ENCODE measurements at places on chromosomes 7 and 10.

DNA sequence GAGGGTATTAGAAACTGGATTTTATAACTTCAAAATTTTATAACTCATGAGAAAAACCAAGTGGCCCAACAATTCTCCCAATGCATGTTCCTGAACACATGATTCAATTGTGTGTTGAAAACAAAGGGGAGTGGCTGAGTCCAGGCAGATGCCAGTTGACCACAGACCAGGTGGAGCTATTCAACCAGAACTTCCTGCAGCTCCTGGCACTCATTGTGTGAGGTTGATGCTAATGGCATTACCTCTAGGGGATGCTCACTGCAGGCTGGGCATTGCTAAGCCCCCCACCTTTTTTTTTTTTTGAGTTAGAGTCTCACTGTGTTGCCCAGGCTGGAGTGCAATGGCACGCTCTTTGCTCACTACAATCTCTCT lies 20.3 kb downstream of the MYOF start:
- DNase-seq: no peak

DNA sequence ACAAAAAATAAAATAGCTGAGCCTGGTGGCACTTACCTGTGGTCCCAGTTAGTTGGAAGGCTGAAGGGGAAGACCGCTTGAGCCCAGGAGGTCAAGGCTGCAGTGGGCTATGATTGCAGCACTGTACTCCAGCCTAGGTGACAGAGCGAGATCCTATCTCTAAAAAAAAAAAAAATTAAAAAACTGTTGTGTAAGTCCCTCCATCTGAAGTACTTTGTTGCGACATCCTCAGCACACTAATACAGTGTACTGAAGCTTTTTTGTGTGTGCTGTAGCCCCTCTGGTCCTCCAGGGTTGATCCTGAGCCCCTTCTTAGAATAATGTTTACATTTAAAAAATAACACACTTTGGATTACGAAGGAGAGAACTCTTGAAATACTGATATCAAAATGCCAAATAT lies 71.3 kb downstream of the PFKFB3 start:
- no peak for DNase-seq

DNA sequence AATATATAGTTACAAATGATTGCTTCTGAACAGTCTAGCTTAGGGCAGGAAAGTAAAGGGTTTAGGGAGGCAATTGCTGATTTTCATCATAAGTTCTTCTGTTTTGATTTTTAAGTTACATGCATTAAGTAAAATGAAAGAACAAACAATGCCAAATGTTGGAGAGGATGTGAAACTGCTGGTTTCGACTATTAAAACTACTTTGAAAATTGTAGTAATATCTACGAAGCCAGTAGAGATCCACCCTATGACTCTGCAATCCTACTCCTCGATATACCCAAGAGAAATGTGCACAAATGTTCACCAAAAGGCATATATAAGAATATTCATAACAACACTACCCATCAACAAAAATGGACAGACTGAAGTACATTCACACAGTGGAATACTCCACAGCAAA lies 24.3 kb downstream of the PDZD8 start:
- DNase-seq: no peak

- DNase-seq: no peak
These were observed 193.5 kb upstream of the HDAC9 start for GRCh38 chr7:18302097-18302496.

- no peak for DNase-seq
These were observed 23.3 kb downstream of the AVL9 start for GRCh38 chr7:32518534-32519140.

- DNase-seq: no peak
These were observed 72.1 kb downstream of the PTPRZ1 start for GRCh38 chr7:121945066-121945465.

DNA sequence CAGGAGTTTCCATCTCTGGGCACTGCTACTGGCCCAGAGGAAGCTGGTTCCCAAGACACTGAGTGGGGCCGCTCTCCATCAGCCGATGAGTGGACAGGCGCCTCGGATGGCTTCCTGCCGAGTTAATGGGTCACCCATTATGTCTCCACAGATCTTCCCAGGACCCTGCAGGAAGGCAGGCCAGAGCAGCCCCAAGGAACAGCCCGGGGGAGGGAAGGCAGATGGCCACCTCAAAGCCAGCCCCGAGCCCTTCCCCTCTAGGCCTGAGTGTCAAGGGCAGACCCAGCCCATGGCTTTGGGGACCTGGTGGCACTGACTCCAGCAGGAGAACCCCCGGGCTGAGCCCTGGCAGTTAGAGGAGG lies 3.4 kb upstream of the LFNG start:
- no peak for DNase-seq

DNA sequence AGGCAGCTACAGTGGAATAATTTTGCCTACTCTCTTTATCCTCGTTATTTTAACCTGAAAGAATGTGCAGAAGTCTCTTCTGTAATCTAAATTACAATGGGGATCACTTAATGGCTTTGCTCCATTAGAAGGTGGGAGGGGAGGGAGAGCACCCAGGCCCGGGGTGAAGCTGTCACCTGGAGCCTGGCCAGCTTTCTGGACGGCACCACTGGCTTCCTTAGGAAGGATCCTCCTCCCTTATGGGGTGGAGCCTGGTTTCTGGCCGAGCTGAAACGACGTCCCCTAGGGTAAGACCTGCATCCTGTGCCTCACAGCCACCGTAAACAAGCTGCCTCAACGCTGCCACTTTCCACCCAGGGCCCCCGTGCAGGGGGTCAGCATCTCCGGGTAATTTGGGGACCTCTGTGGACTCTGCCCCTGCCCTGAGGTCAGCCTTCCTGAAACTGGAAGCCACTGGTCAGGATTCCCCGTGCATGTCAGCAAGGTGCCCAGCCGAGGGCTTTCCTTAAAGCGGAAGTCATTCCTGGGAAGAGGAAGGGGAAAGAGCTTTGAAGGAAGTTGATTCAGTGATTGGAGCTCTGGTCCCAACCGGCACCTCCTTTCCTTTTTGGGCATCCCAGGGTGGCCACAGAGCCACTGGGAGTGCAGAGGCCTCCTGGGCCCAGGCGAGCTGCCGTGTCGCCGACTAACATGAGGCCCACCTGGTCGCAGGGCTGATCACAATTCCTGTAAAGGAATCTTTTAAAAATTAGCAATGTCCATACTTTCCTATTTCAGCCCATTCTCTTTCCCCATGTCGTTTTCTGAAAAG lies 569.1 kb downstream of the DNAJB6 start:
- DNase-seq: no peak

DNA sequence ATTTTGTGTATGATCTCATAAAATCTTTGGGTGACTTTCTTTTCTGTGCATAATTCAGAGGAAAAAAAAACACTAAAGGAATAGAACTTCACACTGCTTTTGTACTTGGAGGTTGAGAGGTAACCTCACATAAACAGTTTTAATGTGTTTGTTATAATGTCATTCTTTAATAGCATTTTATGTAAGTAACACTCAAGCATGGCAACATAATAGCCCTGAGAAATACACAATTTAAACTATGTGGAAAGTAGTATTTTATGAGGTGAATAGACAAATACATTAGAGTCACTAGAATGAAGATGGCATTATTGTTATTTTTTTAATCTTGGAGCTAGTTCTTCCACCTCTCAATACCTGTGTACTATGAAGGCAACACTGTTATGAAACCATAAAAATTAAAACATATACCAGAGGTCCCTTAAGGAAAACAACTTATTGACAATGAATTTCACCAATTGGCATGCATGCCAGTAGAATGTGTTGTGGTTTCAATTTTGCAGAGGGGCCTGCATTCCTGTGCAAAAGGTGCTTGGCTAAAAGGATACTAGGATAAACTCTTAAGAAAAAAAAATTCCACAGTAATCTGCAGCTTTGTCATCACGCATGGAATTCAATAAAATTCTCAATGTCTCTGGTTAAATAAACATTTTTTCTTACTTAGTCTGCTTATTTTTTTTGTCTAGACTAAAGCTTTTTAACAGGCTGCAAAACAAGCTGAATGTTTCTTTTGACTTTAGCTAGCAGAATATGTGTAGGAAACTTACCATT lies 102.5 kb downstream of the CD36 start:
- no peak for DNase-seq

DNA sequence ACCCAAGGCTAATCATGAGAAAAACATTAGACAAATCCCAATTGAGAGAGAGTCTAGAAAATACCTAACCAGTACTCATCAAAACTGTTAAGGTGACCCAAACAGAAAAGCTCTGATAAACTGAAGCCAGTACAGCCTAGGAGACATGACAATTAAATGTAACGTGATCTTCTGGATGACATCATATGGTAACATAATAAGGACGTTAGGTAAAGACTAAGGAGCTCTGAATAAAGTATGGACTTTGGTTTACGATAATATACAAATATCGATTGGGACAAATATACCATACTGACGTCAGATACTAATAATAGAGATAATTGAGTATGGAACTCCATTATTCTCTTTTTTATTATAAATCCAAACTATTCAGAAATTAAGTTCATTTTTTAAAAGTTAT lies 561.1 kb upstream of the STEAP1 start:
- no peak for DNase-seq

- DNase-seq: no peak
These were observed 87.7 kb upstream of the EGR2 start for GRCh38 chr10:62903828-62904227.

- DNase-seq: no peak
These were observed 3.6 kb upstream of the GPR146 start for GRCh38 chr7:1040790-1041189.

- DNase-seq: no peak
These were observed 127.7 kb downstream of the ATXN7L1 start for GRCh38 chr7:105748701-105749100.

GRCh38 chr7:44158873-44159631 lies 17.9 kb upstream of the MYL7 start:
- DNase-seq: no peak

GRCh38 chr7:100803398-100804161 lies 23.7 kb downstream of the EPHB4 start:
- DNase-seq: no peak

DNA sequence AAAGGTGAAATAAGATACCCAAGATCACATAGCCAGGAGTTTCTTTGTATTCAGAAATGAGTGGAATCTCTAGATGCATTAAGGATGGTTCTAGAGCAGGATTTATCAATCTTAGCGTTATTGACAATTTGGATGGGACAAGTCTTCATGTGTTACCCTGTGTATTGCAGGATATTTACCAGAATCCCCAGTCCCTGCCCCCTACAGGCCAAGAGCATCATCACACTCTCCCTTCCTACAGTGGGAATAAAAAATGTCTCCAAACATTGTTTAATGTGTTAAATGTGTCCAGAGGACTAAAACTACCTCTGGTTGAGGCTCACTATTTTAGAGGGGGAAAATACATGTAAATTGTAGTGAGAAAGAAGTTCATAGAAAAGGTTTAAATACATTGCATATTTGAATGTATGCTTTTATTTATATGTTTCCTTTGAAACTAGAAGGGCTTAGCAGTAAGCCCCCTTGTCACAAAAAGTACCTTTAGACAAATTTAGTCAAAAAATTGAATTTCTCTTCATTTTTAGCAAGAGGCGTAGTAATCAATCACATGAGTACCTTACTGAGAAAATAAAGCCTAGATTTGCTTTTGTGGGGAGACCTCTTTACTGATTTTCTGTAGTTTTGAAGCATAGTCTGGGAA lies 141.2 kb downstream of the MLLT10 start:
- DNase-seq: peak; percentile 5

DNA sequence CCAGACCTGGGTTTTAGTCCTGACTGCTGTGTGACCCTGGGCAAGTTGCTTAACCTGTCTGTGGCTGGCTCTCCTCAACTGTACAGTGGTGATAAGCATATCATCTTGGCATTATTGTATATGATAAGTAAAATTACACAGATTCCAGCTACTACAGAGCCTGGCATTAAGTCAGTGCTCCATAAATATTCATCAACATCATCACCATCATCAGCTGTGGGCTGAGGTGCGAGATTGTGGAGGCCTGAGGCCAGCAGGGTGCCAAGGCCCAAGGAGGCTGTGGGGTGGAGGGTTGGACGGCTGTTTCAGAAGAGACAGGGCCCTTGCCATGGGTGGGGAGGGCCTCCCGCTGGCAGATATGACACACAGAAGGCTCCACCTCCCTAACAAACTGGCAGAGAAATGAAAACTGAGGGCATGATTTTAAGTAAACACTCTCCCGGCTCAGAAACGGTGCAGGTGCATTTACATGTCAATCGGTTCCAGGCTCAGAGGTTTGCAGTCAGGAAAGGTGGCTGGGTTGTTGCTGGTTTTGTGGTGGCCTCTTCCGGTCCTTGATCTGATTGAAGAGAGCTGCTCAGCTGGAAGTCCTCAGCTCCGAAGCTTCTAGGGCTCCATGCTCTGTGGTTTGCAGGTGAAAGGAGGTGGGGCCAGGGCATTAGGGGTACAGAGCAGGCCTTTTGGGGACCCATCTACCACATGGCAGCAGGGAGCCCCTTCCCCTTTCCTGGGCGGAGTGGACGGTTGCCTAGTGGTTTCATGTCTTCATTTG lies 10.2 kb downstream of the CRYGN start:
- no peak for DNase-seq

GRCh38 chr7:130292682-130293257 lies at the start of gene CPA4:
TSS of gene CPA4 (plus strand) at chr7:130293161. CDS start at chr7:130293181, 20 bp downstream.
- no peak for DNase-seq

DNA sequence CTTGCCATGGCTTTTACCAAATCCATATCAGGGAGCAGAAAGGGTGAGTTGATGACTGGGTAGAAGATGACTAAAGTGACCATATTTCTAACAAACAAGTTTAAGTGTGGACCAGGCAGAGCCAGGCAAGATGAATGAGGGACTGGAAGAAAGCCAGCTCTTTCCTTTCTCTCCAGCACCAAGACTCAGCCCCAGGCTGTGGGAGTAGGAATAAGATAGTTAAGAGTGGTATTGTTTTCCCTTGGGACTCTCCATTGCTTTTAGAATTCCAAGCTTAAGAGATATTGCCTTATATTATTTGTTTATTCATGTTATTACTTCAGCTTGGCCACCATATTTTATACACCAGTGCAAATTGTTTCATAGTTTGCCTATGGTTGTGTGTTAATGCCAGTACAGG lies 28.8 kb upstream of the TSPAN33 start:
- no peak for DNase-seq
